Activated CD4-positive, alpha-beta T cell treated with anti-CD3 and anti-CD28 coated beads, Interleukin-2, Interleukin-4, amounts not matched to agents 100 ng/mL and 50 ng/mL, durations not matched to agents 16 hours and 8 hours (primary cell): ENCODE measurements at places on chromosomes 2 and 18.
A peak's percentile ranks its signal among the peaks of the same experiment; 100 is the strongest.

- no peak for DNase-seq
These were observed 548.5 kb upstream of the SLC8A1 start for GRCh38 chr2:41000374-41000773.

DNA sequence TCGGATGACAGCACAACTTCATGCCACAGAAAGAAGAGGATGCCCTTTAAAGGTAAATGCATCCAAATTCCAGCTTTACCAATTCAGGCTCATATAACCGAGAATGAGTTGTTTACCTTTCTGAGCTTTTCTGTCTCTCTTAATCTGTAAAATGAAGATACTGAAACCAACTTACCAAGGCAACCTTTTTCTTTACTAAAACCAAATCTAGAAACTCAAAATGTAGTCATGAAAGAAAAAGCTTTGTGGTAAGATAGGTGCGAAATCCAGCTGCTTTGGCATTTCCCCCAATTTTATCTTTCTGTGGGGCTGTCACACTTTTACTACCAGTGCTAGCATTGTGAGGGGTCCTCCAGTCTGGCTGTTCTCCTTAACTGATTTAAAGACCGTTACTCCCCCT lies 240.4 kb downstream of the IKZF2 start:
- DNase-seq, result no peak

DNA sequence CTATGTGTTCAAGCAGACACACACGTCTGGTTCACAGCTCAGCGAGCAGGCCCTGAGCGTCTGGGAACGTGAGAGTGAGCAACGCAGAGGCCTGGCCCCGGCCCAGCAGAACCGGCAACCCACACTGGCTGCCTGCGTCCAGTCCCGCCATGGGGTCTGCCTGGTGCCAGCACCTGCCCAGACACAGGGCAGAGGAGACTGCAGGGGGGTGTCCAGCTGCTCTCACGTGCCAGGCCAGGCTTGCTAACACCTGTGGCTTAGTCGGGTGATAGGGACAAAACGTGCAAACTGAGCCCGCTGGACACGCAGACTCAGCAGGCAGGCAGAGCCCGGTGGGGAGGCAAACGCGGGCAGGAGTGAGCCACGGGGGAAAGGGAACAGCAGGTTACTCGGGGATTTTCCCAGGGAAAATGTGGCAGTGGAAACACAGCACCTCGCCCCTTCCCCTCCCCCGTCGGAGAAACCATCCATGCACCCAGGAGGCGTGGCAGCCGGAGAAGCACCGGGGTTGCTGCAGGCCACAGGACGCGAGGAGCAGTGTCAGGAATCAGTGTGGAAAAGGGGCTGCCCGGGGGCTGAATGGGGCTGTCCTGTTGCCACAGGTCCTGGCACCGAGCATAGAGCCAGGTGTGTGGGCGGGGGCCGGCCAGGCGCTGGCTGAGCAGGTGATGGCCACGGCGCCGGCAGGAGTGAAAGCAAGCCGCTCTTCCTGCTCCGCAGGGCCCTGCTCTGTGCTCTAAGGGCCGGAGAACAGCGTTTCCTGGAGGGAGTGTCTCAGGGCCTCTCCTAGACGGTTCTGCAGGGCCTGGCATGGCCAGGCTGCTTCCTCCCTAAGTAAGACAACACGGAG lies 154.7 kb downstream of the HDAC4 start:
- no peak for DNase-seq

DNA sequence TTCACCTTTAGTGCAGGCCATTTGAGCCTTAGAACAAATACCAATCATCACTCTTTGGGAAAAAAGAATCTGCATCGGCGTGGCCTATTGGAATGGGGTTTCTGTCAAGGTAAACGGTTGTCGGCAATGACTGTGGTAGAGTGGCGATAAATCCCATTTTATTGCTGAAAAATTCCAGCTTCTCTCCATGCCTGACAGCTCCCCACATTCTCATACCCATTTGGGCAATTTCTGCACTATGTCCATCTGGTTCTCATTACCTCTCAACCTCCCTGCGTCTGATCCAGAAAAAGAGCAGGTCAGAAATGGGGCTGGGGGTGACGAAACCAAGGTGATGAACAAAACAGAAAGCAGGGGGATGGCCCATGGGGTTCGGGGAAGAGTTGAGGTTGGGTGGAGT lies 254.0 kb downstream of the MEIS1 start:
- no peak for DNase-seq

DNA sequence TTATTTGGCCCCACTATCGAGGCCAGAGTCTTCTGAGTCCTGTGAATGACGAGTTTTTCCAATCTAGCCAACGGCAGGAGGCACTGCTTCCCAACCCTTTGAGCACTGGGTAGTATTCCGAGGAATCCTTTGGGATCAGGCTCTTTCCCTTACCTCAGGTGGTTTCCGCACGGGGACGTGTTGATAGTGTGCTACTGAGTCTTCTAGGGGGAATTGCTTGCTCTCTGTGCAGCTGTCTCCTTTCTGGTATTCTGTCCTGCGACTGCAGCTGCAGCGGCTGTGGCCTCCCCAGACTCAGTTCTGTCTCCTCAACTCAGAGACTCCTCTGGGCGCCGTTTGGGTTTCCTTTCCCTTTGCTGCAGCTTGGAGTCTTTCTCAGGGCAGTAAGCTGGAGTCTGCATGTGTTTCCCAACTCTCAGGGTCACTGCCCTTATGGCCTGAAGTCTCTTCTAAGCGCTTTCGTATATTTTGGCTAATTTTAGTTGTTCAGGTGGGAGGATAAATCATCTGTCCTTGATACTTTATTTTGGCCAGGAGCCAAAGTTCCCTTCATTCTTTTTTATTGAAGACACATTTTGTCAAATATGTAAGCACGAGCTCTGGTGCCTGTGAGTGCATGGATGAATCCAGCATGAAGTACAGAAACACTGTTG lies 118.4 kb downstream of the MAP4K4 start:
- no peak for DNase-seq

- DNase-seq, result peak; percentile 46
These were observed 12.6 kb downstream of the NDUFAF7 start for GRCh38 chr2:37244017-37244416.

DNA sequence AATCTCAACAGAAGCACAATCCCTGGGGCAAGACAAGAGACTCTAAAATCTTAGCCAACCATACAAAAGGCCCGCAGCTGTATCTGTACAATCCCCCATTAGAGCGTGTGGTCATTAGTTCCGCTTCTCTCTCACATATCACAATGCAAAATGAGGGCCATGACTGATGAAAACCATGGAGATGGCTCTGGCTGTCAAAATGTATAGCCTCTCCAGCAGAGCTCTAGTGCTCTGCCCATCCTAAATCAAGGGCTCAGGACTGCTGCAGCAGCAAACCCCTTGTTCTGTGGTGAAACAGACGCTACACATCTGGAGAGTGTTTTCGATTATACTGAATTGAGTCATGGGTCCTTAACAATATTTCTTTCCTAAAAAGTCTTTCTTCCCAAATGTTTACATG lies 221.0 kb downstream of the PID1 start:
- DNase-seq, result no peak

- DNase-seq, result no peak
These were observed 211.0 kb downstream of the KCNE4 start for GRCh38 chr2:223262946-223263345.

DNA sequence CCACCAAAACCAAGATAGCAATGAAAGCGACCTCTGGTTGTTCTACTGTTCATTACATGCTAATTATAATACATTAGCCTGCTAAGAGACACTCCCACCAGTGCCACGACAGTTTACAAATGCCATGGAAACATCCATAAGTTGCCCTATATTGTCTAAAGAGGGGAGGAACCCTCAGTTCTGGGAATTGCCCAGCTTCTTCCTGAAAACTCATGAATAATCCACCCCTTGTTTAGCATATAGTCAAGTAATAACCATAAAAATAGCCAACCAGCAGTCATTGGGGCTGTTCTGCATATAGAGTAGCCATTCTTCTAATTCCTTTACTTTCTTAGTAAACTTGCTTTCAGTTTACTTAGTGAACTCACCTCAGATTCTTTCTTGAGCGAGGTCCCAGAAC lies 189.8 kb upstream of the SOX11 start:
- DNase-seq, result no peak

DNA sequence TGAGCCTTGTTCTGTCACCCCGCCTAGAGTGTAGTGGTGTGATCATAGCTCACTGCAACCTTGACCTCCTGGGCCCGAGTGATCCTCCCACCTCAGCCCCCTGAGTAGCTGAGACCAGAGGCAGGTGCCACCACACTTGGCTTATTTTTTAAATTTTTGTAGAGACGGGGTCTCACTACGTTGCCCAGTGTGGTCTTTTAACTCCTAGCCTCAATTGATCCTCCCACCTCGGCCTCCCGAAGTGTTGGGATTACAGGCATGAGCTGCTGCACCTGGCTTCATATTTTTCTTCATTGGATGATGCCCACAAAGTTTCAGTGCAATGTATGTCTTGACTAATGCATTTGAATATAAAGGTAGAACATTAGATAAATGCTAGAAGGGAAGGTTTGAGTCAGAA lies 120.8 kb downstream of the FMNL2 start:
- no peak for DNase-seq

DNA sequence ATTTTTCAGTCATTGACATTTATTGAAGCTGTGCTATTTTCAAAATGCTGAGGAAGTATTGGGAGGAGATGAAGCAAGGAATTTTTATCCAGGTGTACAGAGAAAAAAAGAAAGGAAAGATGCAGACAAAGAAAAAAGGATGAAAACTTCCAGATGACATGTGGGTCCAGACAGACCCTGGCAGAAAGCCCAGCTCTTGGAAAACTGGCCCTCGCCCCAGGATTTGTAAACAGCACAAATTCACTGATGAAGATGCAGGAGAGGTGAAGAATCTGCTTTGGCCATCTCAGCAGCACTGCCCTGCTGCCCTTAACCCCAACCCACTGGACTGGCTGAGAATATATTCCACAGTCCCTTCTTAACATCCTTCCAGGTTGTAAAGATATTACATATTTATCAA lies 12.5 kb downstream of the TACR1 start:
- DNase-seq, result no peak

DNA sequence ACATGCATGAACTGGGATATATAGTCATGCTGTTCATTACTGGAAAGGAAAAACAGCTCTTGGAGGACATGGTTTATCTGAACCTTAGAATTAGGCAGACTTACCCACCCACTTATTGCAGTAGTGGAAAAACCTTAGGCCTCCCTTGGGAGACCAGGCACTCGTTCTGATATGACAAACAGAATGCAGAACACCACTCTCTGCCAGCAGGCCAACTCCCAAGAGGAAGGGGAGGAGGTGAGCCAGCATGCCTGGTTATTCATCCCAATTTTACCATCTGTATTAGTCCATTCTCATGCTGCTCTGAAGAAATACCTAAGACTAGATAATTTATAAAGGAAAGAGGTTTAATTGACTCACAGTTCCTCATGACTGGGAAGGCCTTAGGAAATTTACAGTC lies 17.5 kb downstream of the C18orf63 start:
- DNase-seq, result no peak

GRCh38 chr2:60881047-60881932 lies at the start of gene REL:
Gene REL, plus strand, starts transcription at chr2:60881574. Its CDS starts 267 bp downstream, at chr2:60881841.
- DNase-seq, result peak; percentile 89

DNA sequence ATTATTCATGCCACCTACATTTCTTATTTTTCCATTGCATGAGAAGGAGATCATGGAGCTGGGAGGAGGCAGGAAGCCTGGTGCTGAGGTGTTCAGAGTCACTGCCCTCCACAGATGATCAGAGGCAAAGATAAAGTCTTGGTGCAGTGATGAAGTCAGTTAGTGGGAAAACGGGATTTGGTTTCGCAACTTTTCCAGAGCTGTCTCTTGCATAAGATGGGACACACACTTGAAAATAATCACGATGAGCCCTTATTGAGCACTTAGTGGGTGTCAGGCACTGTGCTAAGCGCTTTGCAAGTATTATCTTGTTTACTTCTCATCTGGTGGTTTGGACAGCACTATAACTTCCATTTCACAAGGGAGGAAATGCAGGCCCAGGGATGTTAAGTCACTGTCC lies 222.1 kb upstream of the SMAD2 start:
- DNase-seq, result no peak

DNA sequence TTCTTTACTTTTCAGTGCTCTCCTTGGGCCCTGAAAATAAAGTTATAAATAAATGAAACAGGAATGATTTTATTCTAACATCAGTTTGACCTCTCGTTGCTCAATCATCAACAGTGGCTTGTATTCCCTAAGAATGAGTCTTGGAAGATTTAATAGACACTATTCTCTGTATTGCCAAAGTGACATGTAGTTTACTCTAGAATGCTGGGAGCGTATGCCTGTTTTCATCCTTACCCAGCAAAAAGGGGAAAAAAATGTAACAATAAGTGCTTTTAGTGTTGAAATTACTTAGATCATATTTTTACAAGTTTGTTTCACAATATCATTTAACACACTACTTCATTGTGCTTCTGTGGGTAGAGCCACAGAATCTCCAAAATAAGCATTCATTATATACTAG lies 240.6 kb upstream of the CWC22 start:
- no peak for DNase-seq

DNA sequence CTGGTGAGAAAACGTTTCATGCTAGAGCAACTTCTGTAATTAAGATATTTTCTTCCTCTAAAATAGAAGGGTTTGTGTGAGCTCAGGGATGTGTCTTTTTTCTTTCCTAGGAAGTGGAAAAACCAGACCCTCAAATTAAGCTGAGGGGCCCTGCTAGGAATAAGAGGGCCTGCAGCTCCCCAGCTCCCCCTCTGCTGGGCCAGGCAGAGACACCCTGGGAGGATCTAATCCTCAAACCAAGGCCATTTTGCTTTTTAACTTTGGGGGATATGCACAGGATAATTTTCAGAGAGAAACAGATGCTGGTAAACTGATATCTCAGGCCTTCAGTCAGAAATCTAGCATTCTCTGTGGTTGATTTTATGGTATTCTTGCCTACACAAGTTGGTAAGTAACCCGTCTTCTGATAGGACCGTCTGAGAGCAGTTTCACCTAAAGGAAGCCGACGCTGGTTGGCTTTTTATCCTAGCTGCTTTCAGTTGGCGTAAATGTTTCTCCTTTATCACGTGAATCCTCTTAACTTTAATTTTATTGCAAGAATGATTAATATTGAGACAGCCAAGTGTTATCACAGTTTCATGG lies 34.8 kb downstream of the SNTG2 start:
- no peak for DNase-seq

DNA sequence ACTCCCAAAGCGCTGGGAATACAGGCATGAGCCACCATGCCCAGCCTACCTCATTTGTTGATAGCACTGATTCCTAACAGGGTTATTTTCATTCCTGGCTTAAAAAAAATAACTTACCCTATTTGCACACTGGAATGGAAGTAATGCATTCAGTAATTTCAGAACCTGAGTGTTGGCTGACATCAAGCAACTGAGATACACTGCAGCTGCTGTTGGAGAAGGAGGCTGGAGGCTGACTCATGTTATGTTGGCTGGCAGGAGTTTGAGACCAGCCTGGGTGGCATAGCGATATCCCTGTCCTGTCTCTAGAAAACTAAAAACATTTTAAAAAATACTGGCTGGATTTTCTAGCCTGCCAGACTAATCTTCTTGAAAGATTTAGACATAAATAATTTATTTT lies 385.1 kb upstream of the MEX3C start:
- no peak for DNase-seq

- no peak for DNase-seq
These were observed 27.6 kb upstream of the GTF2A1L start for GRCh38 chr2:48590017-48590416.

DNA sequence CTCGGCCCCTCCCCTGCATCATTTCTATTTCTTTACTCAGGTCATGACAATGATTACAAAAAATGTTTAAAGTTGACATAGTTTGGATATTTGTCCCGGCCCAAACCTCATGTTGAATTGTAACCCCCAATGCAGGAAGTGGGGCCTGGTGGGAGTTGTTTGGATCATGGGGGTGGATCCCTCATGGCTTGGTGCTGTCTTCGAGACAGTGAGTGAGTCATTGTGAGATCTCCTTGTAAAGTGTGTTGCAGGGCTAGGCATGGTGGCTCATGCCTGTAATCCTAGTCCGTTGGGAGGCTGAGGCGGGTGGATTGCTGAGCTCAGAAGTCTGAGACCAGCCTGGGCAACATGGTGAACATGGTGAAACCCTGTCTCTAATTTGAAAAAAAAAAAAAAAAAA lies 9.2 kb upstream of the MAP4K4 start:
- DNase-seq, result no peak
